ENCODE measurements at places on chromosomes 6 and 20.

- no peak for DNase-seq
Observed at GRCh38 chr20:34127792-34128191, 15.7 kb upstream of the EIF2S2 start.

GRCh38 chr6:38671885-38672467 lies 31.0 kb downstream of the GLO1 start:
- DNase-seq, result peak; percentile 70

DNA sequence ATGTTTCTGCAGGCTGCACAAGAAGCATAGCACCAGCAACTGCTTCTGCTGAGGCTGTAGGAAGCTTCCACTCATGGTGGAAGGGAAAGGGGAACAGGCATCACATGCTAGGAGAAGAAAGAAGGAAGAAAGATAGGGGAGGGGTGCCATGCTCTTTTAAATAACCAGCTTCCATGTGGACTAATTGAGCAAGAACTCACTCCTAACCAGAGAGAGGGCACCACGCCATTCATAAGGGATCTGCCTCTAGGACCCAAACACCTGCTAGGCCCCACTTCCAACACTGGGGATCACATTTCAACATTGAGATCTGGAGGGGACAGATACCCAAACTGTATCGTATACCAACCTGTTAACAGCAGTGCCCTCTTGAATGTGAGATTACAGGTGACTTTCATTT lies 46.9 kb upstream of the ARMC2 start:
- DNase-seq, result no peak

- peak; percentile 16 for DNase-seq
Observed at GRCh38 chr6:18488004-18488403, 100.9 kb downstream of the RNF144B start.

- no peak for DNase-seq
Observed at GRCh38 chr6:144769142-144769541, 484.0 kb downstream of the UTRN start.

DNA sequence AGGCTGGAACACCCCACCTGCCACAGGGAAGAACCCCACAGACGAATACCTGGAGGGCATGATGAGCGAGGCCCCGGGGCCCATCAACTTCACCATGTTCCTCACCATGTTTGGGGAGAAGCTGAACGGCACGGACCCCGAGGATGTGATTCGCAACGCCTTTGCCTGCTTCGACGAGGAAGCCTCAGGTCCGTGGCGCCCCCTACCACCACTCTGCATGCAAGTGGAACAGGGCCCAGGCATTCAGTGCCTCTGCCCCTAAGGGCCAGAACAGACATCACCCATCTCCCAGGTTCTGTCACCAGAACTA lies 6.6 kb downstream of the MYL9 start:
- DNase-seq, result no peak

DNA sequence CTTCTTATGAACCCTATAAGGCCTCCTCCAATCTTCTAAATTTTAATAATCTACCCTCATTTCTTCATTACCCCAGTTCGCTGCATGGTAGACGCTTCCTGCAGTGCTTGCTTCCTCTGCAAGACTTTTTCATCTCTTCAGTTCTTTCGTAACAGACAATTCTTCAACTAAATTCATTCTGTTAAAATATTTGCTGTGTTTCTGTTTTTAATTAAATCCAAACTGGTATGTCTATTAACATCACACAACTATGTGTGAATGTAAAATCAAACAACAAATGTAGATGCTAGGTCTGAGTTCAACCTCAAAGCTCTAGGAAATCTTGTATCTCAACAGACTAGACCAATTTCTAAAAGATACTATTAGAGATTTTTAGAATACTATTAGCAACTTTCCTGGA lies 199.3 kb downstream of the RNGTT start:
- DNase-seq, result no peak

DNA sequence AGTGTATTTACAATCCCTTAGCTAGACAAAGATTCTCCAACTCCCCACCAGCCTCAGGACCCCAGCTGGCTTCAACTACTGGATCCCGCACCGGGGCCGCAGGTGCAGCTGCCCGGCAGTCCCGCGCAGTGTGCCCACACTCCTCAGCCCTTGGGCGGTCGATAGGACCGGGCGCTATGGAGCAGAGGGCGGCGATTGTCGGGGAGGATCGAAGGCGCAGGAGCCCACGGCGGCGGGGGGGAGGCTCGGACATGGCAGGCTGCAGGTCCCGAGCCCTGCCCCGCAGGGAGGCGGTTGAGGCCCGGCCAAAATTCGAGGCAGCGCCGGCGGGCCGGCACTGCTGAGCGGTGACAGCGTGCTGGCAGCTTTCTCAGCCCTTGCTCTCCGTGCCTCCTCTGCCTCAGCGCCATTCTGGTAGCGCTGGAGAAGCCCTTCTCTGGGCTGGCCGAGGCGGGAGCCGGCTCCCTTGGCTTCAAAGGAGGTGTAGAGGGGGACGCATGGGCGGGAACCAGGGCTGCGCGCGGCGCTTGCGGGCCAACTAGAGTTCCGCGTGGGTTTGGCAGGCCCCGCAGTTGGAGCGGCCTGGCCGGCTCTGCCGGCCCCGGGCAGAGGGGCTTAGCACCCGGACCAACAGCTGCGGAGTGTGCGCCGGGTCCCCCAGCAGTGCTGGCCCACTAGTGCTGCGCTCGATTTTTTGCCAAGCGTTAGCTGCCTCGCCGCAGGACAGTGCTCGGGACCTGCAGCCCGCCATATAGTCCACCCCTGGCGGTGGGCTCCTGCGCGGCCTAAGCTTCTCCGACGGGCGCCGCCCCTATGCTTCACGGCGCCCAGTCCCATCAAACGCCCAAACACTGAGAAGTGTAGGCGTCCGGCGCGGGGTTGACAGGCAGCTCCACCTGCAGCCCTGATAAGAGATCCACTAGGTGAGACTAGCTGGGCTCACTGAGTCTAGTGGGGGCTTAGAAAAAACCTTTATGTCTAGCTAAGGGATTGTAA lies 32.4 kb upstream of the KIF13A start:
- DNase-seq, result no peak

- peak; percentile 85 for DNase-seq
Observed at GRCh38 chr20:496126-496696, 33.9 kb upstream of the TBC1D20 start.

DNA sequence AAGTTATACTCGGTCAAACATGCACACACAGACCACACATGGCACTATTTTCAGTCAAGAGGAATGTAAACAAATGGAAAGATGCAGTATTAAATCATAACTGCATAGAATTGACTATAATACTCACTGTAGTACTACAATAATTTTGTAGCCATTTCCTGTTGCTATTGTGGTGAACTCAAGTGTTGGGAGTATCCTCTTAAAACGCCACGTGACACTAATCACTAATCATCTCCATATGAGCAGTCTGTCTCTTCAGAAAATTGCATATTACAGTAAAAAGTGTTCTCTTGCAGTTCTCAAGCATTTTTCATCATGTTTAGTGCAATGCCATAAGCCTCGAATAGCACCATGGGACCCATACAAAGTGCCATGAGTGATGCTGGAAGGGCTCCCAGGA lies 258.7 kb upstream of the ID4 start:
- DNase-seq, result no peak

DNA sequence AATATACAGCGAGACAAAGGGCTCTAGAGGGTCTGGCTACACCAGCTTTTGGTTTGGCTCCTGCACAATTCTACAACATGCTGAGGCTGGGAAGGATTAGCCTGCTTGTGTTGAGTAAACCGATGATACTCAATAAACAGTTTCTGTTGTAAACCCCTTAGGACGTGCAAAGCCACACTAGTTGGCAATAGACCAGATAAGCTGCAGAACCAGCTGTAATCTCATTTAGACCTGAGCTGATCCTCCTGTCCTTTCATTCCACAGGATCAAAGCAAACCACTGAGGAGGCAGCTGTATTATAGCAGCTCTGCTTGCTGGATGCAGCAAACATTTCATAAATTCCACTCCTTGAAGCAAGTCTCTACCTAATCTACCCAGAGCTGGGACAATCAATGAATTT lies 79.7 kb downstream of the MMS22L start:
- peak; percentile 56 for DNase-seq

DNA sequence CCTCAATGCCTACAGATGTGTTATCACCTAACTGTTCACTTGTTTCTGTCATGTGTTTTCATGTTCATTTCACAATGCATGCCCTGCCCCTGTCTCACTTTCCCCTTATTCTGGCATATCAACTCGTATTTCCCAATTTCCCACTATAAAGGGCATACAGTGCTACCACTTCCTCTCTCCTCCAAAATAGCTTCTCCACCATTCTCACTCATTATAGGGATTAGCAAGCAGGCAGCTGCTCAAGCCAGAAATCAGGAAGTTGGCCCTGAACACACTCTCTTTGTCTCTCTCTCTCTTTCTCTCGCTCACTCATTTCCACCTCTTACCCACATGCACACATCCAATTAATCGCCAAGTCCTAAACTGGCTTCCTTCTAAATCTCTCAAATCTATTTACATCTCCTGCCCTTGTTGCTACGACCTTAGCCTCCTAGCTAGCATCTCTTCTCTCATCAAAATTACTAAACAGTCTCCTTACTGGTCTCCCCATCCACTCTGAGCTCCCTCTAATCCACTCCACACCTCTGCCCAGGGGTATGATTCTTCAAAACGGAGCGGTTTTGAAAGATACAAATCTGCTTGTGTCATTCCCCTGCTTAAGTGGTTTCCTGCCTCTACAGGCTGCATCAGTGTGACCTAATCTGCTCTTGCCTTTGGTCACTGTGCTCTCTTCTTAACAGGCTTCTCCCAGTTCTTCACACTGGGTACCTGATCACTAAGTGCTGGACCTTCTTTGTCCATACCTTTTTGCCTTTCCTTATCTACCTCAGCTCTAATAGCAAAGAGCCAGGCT lies 196.2 kb downstream of the BTBD9 start:
- peak; percentile 34 for DNase-seq

GRCh38 chr6:69704916-69705315 lies 91.9 kb downstream of the LMBRD1 start:
- DNase-seq, result no peak

DNA sequence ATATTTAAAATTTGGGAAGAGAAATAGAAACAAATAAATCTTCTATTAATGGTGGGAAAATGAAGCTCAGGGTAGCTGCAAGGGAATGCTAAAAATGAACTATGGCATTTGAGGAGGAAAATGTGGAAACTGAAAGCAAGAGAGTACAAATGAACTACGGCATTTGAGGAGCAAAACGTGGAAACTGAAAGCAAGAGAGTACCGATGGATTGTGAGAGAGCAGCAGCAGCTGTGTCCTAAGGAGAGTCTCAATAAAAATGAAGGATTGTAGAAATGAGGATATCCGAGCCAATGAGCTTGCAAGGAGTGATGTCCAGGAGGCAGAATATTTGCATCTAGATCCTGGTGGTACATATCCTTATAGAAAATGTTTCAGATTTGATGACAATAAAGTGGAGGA lies 547.1 kb upstream of the ZNF337 start:
- no peak for DNase-seq

DNA sequence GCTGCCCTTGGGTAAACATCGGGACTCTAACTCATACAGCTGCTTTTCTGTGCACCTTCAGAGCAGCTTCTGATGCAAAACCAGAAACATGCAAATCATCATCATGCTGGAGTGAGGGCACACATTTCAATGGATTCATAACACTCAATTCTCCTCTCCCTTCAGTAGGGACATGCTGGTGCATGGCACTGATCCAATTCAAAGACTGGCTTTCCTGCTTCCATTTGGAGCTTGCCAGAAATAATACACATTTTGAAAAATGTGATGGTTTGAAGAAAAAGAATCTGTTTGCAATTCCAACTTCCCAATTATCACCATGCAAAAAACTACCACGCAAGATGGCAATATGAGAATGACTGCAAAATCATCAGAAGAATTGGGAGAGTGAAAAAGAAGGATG lies 65.2 kb upstream of the PDE10A start:
- DNase-seq, result no peak

- DNase-seq, result no peak
Observed at GRCh38 chr20:41145821-41146620, 8.7 kb downstream of the PLCG1 start.

- peak; percentile 58 for DNase-seq
Observed at GRCh38 chr20:37734228-37734985, 40.6 kb downstream of the CTNNBL1 start.

DNA sequence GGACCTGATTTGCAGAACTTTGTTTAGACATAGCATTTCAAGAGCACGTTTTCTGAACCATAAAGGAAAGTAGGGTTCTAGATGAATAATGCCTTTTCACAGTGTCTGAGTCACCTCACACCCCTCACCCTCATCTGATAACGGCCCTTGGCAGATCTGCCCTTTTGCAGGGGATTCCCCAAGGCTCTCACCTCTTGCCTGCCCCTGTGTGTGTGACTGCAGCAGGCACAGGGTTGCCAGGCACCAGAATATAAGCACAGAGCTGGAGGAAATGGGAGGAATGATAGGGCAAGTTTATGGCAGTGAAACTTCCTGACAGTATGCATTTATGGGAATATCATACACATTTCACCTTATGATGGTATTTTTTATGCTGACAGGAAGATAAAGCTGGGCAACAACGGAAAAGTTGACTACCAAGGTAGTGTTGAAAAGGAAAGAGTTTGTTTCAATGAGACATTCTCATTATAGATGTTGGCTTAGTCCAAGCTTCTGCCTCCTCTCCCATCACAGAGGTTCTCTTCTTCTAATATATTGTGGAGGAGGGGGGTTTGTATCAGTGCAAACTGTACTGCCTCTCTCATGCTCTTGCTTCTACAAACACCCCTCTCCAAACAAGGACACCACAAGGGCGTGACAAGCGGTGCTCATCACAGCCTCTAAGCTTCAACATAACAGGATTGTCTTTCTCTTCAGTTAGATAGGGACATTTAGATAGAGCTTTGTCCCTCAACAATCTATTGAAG lies 101.5 kb upstream of the BACH2 start:
- peak; percentile 39 for DNase-seq

Data from iris pigment epithelial cell (primary cell).